ENCODE measurements at places on chromosomes 12 and 14.

GRCh38 chr12:53065470-53065869 is 13.7 kb downstream of the SPRYD3 start:
- H3K27me3 ChIP-seq, result no peaks in the 10 kb centered on the region
- no peak overlapping the region for H3K27ac ChIP-seq
- no peak overlapping the region for H3K4me3 ChIP-seq

GRCh38 chr14:29442696-29443095 is 485.0 kb downstream of the PRKD1 start:
- H3K27ac ChIP-seq, result no peak overlapping the region
- no peak overlapping the region for H3K4me3 ChIP-seq
- H3K36me3 ChIP-seq, result no peaks in the 10 kb centered on the region
- H3K4me1 ChIP-seq, result peaks cover 9% of the 10 kb centered on the region
- no peak for DNase-seq
- H3K27me3 ChIP-seq, result peaks cover 7% of the 10 kb centered on the region

DNA sequence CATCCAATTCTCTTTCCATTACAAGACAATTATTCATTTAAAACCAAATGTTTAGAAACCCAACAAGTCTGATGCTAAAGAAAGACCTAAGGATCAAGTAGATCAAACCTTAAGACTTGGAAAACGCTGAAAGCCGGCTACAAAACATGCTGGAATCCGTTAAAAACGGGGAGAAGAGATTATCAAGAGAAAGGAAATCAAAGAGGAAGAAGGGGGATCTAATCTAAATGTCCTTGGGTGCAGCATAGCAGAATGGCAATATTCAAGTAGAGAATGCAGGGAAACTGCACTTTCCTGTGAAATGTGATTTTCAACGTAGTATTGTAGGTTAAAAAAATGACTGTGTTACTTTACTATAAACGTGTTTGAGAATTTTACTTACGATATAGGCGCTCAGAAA is 1.3 kb downstream of the PPP1R13B start:
- no peaks in the 10 kb centered on the region for H3K27me3 ChIP-seq
- H3K36me3 ChIP-seq, result no peaks in the 10 kb centered on the region
- no peak for DNase-seq
- peak overlapping the region; percentile 77 for H3K4me3 ChIP-seq
- H3K27ac ChIP-seq, result peak overlapping the region; percentile 60

- peaks cover 87% of the 10 kb centered on the region for H3K27me3 ChIP-seq
- no peak for DNase-seq
- H3K27ac ChIP-seq, result no peak overlapping the region
- no peaks in the 10 kb centered on the region for H3K36me3 ChIP-seq
- no peak overlapping the region for H3K4me3 ChIP-seq
Measured at GRCh38 chr14:104421892-104422828, 157.4 kb upstream of the C14orf180 start.

DNA sequence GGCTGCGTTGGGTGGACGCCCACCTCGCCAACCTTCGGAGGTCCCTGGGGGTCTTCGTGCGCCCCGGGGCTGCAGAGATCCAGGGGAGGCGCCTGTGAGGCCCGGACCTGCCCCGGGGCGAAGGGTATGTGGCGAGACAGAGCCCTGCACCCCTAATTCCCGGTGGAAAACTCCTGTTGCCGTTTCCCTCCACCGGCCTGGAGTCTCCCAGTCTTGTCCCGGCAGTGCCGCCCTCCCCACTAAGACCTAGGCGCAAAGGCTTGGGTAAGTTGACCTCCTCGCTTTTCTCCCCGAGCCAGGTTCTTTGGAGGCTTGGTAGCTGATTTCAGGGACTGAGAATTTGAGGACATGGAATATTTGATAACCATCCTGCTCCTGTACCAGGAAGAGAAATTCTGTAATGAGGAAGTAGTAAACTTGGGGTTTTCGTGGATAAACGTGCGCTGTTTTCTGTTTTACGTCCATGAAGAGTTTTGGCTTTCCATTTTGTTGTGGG is 530 bp downstream of the APAF1 start:
- H3K27me3 ChIP-seq, result no peaks in the 10 kb centered on the region
- H3K27ac ChIP-seq, result peak overlapping the region; percentile 90

All from RWPE2 (cell line).